ENCODE measurements at places on chromosomes 1 and 21. TPM values are rescaled to one million over a fixed set of nuclear protein-coding genes. Genes with fewer than 3 reads are reported as not detected.

Gene ARTN
- total RNA-seq, result not detected

Gene SAMD11
- 29.5 TPM for total RNA-seq

Gene FABP3
- total RNA-seq, result 82.1 TPM

Gene CYP4A11
- 0.69 TPM for total RNA-seq

Gene RCSD1
- 16.8 TPM for total RNA-seq

Gene GCSAML
- 0.11 TPM for total RNA-seq

Gene NBPF6
- not detected for total RNA-seq

Gene LDLRAD1
- total RNA-seq, result not detected

Gene ANKRD35
- 4.6 TPM for total RNA-seq

Gene MPZ
- total RNA-seq, result 293 TPM

Gene TAF12
- 20.8 TPM for total RNA-seq

Gene DCDC2B
- not detected for total RNA-seq

Gene VTCN1
- total RNA-seq, result 0.50 TPM

Gene MAPKAPK2
- total RNA-seq, result 17.3 TPM

Gene CFHR1
- 0.83 TPM for total RNA-seq

Gene TSACC
- not detected for total RNA-seq

Gene CAMSAP2
- total RNA-seq, result 133 TPM

Gene GJA9
- not detected for total RNA-seq

Gene LIPI
- not detected for total RNA-seq
